ENCODE measurements at places on chromosomes 7 and 10.

DNA sequence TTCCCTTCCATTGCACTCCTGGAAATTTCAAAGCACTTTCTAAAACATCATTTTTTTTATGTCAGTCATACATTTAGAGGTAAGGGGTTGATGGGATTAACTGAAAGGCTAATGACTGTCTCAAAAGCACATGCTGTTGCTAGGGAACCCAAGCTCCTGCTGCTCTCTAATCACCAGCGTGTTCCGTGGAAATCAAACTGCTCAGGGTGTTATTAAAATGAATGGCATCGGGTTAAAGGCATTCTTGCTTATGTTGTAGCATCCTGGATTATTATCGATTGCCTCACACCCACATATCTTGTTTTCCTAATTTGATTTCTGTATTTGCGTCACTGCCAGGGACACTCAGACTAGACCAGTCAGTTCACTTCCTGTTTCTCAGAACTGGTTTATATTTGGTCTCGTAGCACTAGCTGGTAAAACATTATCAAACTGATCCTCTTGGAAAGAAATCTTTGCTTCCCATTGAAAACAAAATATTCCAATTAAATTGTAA is 216.5 kb upstream of the MKLN1 start:
- no peak for DNase-seq

- DNase-seq: no peak
Observed at GRCh38 chr7:81484261-81484660, 285.6 kb downstream of the HGF start.

GRCh38 chr7:30032310-30033125 is 4.3 kb downstream of the PLEKHA8 start:
- DNase-seq: no peak

DNA sequence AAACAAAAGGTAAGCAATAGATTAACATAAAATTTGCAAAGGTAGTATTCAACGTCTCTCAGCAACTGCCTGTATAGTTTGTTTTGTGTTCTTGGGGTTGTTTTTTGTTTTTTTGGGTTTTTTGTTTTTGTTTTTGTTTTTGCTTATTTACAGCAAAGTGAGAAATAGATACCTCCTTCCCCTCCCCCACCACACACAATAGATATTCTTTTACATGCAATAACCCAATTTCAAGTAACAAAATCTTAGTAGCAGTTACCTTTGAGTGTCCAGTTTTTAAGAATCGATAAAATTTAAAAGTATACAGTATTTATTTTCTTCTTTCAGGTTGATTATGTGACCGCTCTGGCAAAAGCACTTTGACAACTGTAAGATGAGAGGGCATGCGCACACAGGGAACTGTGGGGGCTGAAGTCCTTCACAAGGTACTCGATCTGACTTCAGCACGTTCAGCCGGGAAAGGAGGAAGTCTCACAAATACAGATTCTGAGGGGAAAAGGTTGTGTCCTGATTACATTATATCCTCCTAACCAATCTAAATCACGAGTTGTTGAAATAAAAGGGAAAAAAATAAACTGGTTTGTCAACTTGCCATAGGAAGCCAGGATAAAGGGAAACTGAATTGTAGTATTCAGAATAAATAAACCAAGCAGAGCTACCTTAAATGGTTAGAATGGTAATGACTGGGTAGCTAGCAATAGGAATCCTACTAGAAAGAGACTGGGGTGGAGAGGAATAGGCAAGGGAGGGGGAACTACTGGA is 47.8 kb downstream of the CPEB3 start:
- DNase-seq: peak; percentile 11

DNA sequence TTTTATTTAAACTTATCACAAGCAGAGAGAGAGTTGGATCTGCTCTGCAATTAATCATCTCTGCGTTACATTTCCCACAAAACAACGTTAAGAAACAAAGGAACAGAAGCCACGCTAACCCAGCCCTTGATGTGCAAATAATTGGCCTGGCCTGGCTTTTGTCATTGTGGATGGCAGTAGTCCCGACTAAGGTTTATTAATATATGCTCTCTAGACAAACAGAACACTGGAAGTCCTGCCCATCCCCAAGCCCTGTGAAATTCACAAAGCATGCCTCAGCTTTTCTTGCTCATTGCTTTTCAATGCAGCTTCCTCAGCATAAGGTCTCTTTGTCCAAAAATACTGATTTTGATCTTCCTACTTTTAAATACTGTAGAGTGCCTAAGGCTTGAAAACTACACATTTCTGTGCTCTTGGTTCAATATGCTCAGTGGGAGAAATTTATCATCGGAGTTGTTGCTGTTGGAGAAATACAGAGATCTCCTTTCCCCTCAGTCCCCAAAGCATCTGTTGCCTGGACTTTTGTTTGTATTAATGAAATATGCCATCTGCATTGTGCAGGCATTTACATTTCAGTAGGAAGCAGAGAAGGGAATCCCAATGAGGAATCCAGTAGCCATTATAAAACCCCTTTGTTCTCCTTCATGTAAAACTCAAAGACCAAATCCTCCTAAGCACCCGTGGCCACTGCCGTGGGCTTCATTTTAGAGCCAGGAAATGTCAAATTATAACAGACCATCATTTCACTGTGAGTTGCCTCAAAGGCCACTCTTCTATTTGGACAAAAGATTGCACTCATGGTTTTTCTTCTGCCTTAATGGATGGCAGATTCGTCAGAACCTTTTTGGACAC is 61.1 kb downstream of the SORCS1 start:
- DNase-seq: no peak
